Activated T-cell treated with anti-CD3 and anti-CD28 coated beads, Interleukin-2, amount 50 U/mL, for 1 hour (primary cell): ENCODE measurements at places on chromosomes 7 and 10.

DNA sequence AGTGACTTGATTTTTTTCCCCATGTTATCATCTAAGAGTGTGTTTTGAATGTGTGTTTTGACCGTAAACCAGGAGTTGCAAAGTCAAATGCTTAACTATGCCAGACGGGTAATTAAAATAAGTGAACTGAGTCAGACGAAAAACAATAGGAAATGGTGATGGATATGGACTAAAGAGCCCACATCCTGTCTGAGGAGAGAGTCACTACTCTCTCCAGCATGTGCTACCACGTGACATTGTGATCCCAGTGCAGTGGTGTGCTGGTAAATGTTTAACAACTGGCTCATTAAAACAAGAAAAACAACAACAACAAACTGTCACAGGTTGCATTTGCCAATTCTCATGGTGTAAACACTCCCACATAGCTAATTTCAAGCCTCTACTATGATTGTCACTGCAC lies 164.3 kb downstream of the SUGCT start:
- no peak for DNase-seq

DNA sequence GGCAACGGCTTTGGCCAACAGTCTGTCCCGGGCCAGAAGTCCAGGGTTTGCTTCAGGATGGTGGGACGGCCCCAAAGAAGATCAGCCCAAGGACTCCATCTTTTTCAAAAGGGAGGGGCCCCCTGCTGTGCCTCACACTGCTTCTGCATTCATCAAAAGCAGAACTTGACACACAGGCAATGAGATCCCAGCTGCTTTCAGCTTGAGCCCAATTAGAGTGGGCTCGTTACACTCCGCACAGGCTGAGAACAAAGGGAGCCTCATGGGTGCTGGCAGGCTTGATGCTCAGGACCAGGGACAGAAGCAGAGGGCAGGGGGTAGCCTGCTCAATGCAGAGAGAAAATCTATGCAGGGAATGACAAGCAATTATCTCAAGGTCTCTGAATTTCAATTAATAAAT lies 45.5 kb downstream of the VOPP1 start:
- no peak for DNase-seq

GRCh38 chr10:60944910-60945297 lies 919 bp upstream of the RHOBTB1 start:
- no peak for DNase-seq

- no peak for DNase-seq
Observed at GRCh38 chr7:26865094-26865388, 651 bp upstream of the SKAP2 start.

- DNase-seq = peak; percentile 90
Observed at GRCh38 chr7:98280791-98281756, at the start of gene BRI3. Gene BRI3, plus strand, starts transcription at chr7:98281686. Its CDS starts 110 bp downstream, at chr7:98281796.

- DNase-seq = no peak
Observed at GRCh38 chr7:80676404-80676803, 38.0 kb downstream of the CD36 start.

- peak; percentile 86 for DNase-seq
Observed at GRCh38 chr10:45594276-45595157, 78.1 kb downstream of the ZFAND4 start.

DNA sequence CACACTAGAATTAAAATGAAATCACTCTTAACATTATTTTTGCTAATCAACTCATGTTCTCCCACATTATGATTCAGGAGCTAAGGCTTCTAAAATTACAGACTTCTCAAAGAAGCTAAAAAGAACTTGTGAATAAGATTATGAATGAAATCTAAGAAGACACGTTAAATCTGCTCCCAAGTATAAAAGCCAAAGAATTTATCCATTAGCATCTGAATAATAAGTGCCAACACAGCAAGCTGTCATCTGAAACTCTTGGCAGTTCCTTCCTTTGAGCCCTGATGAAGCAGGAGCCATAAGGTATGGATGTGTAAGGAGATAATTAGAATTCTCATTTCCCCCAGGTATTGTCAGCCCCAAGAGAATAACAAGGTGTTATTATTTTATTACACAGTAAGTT lies 50.3 kb downstream of the TPK1 start:
- DNase-seq = no peak

GRCh38 chr10:63929831-63930467 lies 408.7 kb downstream of the REEP3 start:
- no peak for DNase-seq

DNA sequence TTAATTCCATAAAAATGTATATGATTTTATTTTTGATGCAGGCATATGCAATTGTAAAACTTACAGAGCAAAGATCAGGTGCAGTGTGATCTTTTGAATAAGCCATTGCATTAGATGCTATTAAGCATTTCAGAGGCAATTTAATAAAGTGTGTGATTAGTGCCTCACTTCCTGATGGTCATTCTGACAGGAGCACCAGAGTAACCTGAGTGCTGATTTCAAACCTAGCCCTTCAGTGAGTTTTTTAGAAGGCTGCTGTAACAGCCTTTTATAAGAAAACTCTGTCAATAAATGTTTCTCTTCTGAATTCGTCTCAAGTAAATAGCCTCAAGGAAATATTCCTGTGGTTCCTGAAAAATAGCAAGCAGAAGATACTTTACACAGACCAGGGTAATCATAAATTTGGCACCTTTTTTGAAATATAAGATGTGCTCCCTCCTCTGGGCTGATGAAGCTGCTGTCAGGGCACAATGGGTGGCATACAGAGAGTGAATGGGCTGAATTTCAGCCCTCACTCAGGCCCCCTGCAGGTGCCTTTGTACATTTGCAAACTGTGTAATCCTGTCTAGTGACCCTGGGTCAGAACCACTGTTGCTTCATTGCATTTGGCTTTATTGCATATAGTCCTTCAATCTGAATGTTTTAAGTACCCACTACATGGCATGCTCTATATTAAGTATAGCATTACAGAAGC lies 193.7 kb upstream of the CSTF2T start:
- no peak for DNase-seq

- DNase-seq = no peak
Observed at GRCh38 chr10:110995301-110995700, 75.9 kb downstream of the SHOC2 start.

DNA sequence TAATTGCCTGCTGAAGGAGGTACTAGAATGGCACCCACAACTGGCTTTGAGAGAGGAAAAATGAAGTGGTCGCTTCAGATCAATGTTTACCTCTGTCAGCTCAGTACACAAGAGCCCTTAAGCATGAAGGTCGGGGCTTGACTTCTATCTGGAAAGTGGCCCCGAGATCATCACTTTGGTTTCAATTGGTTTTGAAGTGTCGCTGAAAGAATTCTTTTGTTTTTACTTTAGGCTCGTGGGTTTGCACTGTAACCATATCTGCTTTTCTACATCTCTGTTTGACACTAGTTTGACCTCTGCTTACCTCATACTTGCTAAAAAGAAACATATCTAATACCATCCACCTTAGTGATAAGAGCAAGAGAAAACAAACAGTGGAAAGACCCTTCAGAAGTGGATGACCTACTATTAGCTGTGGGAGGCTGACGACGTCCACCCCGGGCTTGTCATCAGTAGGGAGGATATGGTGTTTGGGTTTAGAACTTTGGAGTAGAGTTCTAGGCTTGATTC lies 361.8 kb downstream of the GATA3 start:
- DNase-seq = peak; percentile 34

DNA sequence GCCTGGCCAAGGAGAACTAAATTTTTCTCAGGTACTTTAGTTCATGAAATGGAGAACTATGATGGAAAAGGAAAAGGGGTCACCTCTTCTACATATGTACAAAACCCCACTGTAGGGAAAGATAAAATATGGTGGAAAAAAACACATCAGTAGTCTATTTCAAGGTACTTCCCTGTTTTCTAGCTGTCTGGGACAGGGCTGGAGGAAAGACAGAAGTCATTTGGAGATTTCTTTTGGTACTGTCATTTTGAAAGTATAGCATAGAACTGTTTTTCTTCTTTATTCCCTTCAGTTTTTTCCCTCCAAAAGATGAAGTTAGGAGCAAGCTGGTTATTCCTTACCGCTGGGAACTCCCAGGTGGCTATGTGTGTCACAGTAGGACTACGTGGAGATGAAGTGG lies 196.1 kb downstream of the DOCK4 start:
- no peak for DNase-seq

GRCh38 chr7:151632750-151633515 lies 113.2 kb upstream of the RHEB start:
- peak; percentile 62 for DNase-seq

DNA sequence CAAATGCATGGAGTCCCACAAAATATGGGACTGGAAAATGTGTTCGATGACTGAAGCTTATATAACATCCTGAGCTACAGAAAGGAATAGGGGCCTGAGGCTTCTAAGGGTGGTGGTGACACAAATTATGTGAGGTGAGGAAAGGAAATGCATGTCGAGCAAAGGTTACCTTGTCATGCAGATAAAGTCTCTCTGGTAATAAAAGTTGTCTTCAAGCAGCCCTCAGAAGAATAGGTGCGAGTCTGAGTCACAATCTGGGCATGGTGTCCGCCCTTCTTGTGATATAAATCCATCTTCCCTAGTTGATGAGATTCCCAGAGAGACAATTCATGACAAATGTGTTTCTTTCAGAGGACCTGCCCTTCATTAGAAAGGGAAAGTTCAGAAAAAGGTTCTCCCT lies 985.2 kb upstream of the C7orf33 start:
- DNase-seq = no peak

DNA sequence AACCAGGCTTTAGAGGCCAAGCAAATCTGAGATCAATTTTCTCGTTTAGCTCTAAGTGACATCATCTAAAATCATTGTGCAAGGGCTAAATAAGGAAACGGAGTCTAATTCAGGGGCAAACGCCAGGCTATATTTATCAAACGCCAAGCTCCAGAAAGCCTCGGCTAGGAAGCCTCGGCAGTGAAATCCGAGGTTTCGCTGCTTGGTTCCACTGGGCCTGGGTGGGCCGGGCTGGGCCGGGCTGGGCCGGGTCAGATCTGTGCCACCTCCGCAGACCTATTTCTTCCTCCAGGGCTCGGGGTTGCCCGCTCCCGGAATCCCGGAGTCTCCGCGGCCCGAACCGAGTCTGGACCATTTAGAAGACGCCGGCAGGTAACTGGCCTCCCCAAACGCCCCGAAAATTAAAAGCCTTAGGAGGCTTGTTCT lies 459 bp upstream of the FEZF1 start:
- DNase-seq = no peak

- DNase-seq = no peak
Observed at GRCh38 chr7:118863966-118864365, 639.5 kb downstream of the ANKRD7 start.

GRCh38 chr10:117530791-117531190 lies 11.8 kb upstream of the EMX2 start:
- no peak for DNase-seq

- DNase-seq = no peak
Observed at GRCh38 chr7:157125376-157126223, 13.1 kb upstream of the UBE3C start.

DNA sequence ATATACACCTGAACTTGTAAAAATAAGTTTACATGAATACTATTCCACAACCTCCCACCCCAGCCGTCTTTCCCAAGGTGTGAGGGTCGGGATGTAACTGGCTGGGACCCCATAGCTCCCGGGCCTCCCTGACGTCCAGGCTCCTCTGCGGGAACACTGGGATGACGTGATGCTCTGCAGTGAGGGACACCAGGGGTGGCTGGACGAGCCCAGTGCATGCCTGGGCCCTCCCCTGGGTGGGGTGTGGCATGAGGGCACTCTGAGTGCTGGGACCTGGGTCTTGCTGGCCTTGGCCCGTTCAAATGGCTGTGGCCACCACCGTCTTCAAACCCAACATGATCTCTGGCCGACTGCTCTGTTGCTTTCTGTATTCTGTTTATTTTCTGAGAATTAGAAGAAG lies 182.4 kb downstream of the DNAJB6 start:
- no peak for DNase-seq

- no peak for DNase-seq
Observed at GRCh38 chr10:88986549-88987242, 3.9 kb upstream of the FAS start.

- no peak for DNase-seq
Observed at GRCh38 chr10:132444877-132445351, 47.9 kb downstream of the PWWP2B start.
